H7 (cell line): ENCODE measurements at places on chromosomes 5 and 9.

GRCh38 chr9:115551396-115551795 is 433.4 kb upstream of the TNC start:
- DNase-seq: no peak

DNA sequence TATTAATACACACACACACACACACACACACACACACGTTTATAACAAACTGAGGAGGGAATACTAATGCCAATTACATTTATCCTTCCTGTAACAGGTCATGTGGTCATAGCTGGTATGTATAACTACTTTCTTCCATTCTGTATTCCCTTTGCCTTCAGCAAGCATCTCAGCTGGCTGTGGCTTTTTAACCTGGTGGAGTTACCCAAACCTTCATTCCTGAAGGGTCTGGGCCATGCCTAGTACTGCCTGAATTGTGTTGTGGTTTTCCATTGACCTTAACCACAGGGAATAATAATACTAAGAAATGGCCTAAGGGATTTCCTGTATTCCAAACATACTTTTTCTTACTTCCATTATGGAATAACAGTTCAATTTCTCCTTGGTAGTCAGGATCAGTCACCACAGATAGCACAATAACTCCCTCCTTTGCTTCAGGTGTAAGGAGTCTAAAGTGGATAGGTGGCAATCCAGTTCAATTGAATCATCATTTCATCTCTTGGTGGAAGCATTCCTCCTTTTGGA is 222.2 kb upstream of the MEF2C start:
- DNase-seq: no peak

DNA sequence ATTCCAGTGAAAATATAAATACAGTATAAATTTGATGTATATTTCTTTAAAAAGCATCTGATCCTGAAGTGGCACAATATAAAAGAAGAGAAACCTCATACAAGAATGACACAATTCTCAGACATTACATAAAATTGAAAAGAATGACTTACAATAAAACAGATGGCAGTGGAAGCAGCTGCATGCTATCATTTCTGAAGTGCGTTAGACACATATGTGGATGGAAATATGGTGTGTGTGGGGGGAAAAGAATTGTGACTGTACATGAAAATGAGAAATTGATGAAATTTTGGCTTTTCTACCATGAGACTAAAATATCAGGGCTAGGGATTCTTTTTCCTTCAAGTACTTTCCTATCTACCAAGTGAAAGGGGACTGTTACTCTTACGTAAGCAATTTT is 45.9 kb upstream of the CDH18 start:
- no peak for DNase-seq

DNA sequence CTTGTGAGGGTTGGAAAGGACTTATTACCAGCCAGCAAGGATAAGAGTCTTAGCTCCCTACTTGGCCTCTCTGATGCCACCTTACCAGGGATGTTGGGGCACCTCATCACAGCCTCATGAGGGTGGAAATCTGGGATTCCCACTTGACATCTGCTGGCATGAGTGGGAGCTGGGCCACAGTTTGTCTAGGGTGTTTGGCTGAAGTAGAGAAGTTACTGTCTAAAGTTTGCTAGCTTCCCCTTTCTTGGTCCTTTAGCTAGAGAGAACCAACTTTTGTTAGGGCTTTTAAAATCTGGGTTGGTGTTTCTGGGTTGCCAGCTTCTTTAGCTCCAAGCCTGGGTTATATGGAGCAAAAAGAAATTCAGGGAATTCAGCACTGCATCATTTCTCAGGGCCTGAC is 57.5 kb upstream of the GNA14 start:
- DNase-seq: no peak
